ENCODE measurements at places on chromosomes 2 and 18. TPM values are rescaled to one million over a fixed set of nuclear protein-coding genes. Genes with fewer than 3 reads are reported as not detected.

GRCh38 chr2:21833767-21834166, 710.0 kb downstream of the TDRD15 start:
- DNase-seq = no peak

DNA sequence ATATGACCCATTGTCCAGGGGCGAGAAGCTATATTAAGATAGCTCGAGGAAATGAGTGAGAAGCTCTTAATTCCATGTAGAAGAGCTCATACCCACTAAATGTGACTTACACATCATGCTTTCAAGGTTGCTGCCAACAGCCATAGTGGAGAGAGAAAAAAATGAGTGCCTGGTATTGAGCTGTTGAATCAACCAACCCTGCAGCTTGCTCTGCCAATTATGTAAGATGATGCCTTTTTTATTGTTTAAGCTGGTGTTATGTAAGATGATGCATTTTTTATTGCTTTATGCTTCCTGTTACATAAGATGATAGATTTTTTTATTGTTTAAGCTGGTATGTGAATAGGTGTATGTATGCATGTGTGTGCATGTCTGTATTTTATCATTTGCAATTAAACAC, 228.2 kb downstream of the CCDC178 start:
- DNase-seq = peak; percentile 17

DNA sequence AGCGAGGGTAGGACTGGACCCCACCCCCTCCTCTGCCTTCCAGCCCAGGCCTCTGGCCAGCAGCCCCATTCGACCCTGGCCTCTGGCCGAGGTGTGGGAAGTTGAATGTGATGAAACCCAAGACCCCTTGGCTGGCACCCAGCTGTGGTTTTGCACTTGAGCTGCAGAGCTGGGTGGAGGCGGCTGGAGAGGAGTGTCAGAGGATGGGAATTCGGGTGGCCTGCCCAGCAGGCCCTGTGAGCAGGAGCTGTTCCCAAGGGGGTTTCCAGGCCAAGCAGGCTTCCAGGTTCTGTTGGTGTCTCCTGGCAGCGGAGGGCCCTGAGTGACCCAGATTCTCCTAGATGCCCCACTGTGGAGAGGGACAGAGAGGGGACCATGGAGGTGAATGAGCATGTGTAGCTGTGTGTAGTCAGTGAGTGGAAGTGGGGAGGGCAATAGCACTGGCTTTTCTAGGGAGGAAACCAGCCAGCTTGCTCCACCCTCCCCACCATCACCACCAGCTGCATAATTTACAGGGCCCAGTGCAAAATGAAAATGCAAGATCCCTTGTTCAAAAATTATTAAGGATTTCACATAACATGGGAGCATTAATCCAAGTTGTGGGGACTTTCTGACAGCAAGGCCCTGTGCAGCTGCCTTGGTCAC, 172.2 kb upstream of the HAAO start:
- peak; percentile 90 for DNase-seq

DNA sequence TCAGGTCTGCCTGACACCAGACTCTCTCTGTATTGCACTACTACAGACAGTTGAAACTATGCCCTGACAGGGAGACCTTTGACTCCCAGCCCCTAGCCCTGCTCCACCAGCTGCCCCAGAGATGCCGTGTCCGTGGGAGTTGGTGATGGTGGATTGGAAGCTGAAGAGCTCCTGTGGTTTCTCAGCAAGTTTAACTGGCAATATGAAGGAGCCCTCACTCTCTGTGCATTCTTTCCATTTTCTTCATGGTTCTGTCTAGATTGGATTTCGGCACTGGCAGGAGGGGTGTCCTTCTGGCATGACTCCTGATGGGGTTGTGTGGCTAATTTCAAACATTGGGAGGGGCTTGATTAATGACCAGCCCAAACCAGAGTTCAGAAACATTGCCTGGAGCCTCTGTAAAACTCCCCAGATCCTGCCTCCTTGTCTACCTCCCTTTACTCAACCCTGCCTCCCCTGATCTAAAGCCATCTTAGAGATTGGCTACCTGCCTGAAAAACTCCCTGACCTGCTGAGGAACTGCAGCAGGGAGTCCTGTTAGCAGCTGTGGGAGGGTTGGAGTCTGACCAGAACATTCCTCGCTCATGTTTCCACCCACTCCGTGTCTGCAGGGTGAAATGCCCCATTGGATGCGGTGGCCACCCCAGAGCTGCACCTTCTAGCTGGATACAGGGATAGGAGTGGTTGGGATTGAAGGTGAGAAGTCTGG, 206.9 kb upstream of the SPRED2 start:
- DNase-seq = peak; percentile 81

GRCh38 chr18:56445422-56445821, 193.0 kb downstream of the TXNL1 start:
- DNase-seq = no peak

DNA sequence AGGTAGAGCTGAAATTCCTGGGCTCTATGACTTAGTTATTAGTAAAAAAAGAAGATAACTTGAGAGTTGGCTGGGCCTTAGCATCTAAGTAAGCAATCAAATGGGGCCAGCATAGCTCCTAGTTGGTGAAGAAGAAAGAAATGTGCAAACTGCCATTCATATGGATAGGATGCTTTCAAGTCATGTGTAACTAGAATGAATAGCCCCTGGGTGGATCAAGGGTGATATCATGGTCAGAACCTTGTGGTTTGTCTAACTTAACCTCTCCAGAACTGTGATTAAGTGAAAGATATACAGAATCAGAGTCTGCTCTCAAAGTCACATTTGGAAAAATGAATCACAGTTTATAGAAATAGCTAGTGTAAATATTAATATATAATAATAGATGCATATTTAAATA, 198.7 kb upstream of the DTNA start:
- DNase-seq = no peak

DNA sequence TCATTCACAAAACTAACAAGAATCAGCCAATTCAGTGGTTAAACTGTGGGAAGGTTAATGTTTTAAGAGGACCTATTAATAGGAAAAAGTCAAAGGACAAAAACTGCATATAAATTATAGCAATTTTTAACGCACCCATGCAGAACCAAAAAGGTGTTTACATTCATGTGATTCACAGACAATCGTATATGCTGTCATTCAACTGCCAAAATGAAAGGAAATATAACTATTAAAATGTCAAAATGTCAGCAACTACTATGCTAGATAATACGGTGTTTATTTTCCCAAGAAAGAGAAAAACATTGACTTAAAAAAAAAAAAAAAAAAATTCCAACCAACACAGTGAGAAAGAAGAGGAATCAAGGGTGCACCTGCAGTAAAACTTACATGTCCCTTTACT, 48.5 kb downstream of the DYM start:
- DNase-seq = no peak

DNA sequence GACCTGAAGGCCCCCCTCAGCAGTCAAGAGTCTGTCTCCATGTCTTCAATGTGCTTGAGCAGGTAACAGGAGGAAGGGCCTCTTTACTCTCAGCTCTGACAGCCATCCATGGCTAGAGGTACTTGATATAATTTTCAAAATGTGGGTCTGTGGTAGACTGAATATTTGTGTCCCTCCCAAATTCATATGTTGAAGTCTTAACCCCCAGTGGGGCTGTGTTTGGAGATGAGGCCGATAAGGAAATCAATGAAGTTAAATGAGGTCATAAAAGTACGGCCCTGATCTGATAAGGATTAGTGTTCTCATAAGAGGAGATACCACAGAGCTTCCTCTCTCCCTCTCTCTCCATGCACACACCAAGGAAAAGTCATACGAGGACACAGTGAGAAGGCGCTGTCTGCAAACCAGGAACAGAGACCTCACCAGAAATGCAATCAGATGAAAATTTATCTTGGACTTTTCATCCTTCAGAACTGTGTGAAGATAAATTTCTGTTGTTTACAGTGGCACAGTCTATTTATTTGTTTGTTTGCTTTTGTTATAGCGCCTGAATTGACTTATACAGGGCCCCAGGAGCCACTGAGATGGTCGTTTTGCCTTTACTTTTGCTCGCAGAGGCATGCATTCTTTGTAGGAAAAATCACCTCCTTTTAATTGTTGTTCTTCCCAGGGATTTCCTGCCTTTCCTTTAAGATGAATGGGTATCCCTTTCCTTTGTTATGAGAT, 274.8 kb upstream of the TRIB2 start:
- no peak for DNase-seq

Gene IL36B
- not detected for total RNA-seq

- no peak for DNase-seq
Observed at GRCh38 chr18:55224086-55224625, 264.9 kb upstream of the CCDC68 start.

DNA sequence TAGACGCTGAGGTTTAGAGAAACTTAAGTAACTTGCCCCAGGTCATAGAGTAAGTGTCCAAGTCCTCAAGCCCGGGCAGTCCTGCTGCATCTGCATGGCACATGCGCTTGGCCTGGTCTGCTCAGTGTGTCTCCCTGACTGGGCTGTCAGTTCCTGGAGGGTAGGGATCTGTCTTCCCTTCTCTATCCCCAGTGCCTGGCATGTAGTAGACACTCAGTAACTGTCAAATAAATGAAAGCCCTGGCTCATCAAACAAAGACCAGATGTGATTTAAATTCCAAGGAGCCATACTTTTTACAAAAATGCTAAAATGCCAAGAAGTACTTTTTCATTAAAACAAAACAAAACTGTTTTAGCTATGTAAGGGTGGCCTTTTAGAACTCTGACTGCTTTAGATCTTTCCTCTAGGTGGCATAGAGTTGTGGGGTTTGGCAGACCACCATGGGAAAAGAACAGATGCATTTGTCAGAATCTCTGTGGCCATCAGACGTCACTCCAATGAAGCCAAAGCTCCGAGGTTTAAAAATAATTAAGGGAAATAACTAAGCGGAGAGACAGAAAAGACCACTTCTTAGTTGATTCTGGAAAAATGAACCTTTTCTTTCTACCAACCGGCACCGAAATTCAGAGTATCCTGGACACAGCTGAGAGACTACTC, 34.0 kb downstream of the EPAS1 start:
- DNase-seq = peak; percentile 51

GRCh38 chr2:235669983-235670962, 176.4 kb downstream of the AGAP1 start:
- peak; percentile 62 for DNase-seq

Gene TM4SF20
- total RNA-seq = not detected

Gene GKN2
- total RNA-seq = not detected

Gene TCF23
- total RNA-seq = not detected

GRCh38 chr18:8797206-8797605, 91.8 kb downstream of the MTCL1 start:
- DNase-seq = peak; percentile 7

DNA sequence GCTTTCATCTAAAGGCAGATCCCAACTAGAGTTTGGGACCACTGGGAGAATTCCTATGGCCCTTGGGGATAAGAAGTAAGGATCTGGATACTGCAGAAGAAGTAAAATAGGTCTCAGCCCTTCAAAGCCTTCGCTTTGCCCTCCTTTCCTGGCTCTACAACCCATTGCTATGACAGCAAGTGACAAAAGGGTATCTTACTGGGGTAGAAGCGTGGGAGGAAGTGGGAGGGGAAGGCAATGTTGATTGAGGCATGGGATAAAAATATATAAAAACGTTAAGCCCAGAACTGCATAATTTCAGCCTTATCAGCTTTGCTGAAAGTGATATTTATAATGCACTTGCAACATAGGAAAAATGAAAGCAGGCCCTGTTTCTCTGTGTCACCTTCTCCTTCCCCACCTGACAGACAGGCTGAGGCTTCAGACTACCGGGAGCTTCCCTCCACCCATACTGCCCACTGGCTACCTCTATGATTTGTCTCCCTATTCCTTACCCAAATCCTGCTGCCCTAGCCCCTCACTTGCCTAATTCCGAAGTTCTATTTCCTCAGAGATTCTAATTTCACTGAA, 14.9 kb upstream of the SOS1 start:
- DNase-seq = no peak

Gene PGAP1
- 8.6 TPM for total RNA-seq

Gene C2orf66
- 0.98 TPM for total RNA-seq

- peak; percentile 87 for DNase-seq
Observed at GRCh38 chr2:179460181-179460929, 195.7 kb upstream of the SESTD1 start.

Gene GMCL1
- 13.2 TPM for total RNA-seq

DNA sequence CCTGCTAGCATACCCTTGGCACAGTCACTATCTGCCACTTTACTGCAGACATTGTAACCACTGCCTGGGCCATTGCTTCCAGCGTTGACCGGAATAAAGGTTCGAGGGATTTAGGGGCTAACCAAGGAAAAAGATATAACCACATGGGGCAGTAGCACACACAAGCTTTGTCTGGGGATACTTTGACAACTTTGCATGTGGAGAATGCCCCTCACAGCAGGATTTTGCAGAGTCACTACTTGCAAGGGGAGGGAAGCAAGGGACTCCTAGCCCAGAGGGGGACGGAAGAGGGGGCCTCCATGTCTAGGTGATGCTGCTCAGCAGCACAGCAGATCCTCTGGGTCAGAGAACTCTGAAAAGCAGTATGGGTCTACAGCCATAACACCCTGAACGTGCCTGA, 138.7 kb downstream of the SPP2 start:
- no peak for DNase-seq

Data from MCF 10A (cell line).